ENCODE measurements at places on chromosomes 2 and 18.

- DNase-seq = no peak
Measured at GRCh38 chr2:207157162-207157481, 8.6 kb downstream of the KLF7 start.

DNA sequence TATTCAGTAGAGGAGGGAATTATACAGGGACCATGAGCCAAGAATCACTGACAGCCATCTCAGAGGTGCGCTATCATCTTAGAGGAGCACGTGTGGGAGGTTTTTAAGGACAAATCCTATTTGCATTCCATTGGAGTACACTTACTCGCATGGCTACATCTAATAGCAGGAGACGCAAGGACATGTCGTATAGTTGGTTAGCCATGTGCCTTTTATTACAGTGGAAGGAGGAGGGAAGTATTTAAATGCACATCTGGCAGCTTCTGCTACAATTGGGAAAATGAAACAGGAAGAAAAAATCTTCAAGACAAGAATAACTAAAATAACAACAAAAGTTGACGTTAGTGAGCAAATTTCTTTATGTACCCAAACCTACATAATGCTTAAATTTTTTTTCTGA is 86.5 kb upstream of the UGP2 start:
- DNase-seq = no peak

DNA sequence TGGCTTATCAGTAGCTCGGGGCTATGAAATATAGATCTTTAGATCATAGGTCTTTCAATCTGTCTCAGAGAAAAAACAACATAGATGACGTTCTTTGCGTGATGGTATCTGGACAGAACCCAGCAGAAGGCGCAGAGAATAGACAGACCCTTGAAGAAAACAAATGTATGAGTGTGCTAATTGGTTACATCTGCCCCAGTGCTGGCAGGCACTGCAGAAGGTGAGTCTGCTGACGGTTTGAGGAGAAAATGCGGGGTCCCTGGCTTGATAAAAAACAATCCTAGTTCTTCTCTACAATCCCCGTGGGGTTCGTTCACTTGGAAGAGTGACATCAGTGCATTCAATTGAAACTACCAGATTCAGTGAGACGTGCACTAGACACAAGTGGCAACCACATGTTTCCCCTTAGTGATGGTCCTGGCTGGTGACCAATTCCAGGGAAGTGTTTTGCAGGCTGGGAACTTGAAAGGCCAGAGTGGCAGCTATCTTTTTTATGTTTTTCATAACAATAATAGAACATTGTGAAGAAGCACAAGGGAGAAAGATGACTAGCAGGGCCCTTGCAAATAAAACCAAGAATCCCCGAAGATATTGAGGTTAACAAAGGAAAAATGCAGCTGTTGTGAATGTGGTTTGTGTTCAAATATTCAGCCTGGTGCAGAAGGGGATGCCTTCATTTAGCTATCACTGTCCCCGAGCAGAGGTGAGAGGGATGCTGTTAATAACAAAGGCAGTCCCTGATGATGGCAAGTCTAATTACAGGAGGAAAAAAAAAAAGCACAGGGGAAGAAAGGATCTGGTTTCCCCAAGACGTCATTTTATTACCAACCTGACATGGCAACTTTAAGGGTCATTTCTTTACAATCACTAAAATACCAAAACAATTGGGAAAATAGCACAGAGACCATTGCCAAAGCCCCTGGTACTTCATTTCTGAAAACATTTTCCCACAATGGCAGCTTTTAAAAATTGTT is 337.6 kb upstream of the FIGN start:
- DNase-seq = no peak

GRCh38 chr18:79512461-79513380 is 117.0 kb downstream of the NFATC1 start:
- no peak for DNase-seq

- no peak for DNase-seq
Measured at GRCh38 chr2:53636596-53636995, 131.0 kb upstream of the CHAC2 start.

- peak; percentile 12 for DNase-seq
Measured at GRCh38 chr2:56749152-56749752, 565.5 kb downstream of the CCDC85A start.

- no peak for DNase-seq
Measured at GRCh38 chr18:38052879-38053590, 487.4 kb upstream of the CELF4 start.

DNA sequence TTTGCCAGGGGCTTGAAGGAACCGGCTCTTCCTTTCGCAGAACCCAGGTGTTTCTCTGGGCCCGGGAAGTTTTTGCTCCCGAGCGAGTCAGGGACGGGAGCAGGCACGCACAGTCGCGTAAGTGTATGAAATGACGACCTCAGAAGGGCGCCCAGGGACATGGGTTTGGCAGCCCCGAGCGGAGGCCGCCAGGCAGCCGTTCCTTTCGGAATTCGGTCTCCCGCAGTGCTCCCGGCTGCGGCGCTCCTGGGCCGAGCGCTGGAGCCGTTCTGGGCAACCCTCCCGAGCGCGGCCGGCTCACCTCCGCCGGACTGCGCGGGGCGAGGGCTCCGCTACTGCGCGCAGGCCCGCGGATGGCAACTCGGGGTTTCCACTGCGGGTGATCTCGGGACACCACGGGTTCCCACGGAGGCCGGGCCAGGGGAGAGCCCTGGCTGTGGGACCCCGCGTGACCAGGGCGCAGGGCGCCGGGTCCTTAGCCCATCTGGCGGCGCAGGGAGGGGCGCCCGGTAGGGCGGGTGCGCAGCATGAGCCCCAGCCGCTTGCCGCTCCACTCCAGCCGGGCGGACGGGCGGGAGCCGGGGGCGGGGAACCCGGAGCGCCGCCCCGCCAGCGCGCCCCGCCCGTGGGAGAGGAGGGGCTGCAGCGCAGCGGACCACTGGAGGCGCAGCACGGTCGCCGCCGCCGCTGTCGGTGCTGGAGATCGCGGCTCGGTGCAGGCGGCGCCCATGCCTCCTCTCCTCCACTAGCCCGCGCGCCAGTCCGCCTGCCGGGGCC is at the start of gene OSBPL6:
Gene OSBPL6 (plus strand): TSS at position 690 of the 777 bp plus-strand sequence. CDS start 111,673 bp downstream, outside the sequence.
- DNase-seq = peak; percentile 51
